ENCODE measurements at places on chromosomes 11 and 22.
A peak's percentile ranks its signal among the peaks of the same experiment; 100 is the strongest.

DNA sequence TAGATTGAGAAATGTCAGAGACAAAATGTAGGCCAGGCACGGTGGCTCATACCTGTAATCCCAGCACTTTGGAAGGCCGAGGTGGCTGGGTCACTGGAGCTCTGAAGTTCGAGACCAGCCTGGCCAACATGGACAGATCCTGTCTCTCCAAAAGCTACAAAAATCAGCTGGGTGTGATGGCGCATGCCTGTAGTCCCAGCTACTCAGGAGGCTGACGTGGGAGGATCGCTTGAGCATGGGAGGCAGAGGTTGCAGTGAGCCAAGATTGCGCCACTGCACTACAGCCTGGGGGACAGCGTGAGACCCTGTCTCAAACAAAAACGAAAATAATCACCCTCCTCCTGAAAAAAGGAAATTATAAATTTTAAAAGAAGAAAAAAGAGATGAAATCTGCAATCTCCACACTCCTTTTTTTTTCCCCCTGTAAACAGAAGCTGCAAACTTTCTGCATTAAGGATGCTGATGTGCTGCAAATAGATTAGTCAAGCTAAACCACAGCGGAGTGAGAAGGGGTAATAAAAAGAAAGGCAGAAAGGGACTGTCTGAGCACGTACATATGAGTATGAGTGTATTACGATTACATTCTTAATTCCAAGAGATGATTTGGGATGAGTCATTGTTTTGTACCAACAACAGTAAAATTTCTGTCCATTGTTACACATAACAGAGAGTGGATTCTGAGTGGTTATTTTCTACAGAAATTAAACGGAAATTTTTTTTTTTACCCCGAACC, 87.3 kb downstream of the SIK3 start:
- no peak for DNase-seq

DNA sequence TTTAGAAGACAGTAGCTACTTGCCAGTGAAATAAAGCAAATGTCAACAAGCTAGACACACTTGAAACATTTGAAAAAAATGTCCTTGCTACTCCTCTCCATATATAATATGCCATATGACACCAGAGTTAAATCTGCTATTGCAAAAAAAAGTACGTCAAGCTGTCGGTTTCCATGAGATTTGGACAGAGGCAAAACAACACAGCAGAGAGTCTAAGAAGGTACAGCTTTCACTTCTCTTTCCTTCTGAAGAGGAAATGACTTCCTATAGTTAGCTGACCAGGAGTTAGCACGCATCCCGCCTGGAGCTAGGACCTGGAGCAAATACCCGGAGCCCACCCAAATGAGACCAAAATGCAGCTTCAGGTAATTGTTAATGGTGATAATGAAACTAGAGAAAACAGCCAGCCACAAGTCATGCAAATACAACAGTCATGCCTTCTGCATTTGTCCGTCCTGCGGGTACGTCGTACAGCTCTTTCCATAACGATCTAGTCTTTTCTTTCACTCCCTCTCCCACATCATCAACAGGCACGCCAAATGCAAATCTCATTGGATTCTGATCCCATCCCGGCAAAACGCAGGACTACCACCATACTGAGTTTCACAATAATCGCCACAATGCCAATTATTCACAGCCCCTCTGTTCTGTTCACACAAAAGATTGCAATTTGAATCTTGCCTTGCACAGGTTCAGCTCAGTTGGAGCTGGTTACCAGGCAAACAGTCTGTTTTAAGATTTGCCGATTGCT, 395.0 kb upstream of the CCDC90B start:
- DNase-seq, result no peak

GRCh38 chr11:86072211-86072610, 3.3 kb upstream of the PICALM start:
- DNase-seq, result no peak

DNA sequence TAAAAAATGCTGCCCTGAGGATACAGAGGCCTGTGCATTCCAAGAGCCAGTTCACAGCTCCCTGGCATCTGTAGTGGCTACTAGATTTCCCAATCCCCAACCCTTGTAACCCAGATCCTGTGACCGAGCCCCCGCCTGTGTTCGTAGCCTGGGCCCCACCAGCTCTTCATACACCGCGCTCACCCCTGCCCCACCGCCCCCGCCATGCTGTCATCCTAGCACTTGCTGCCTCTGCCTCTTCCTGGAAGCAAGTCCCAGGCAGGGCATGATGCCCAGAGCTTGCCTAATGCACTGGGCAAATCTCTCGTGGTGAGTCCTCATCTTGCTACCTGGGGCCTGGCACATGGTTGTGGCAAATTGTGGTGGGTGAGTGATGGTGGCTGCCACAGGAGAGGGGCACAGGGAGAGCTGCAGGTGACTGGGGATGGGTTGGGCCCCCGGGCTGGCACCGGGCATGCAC, 7.1 kb downstream of the MGAT3 start:
- no peak for DNase-seq

- peak; percentile 8 for DNase-seq
Observed at GRCh38 chr11:125423247-125423849, 72.7 kb downstream of the FEZ1 start.
